Omental fat pad (tissue), 4 donors: ENCODE measurements at places on chromosomes 4 and X. TPM values are rescaled to one million over a fixed set of nuclear protein-coding genes. Genes with fewer than 3 reads are reported as not detected.

The TKTL2 gene
- 0.09 TPM for total RNA-seq

DNA sequence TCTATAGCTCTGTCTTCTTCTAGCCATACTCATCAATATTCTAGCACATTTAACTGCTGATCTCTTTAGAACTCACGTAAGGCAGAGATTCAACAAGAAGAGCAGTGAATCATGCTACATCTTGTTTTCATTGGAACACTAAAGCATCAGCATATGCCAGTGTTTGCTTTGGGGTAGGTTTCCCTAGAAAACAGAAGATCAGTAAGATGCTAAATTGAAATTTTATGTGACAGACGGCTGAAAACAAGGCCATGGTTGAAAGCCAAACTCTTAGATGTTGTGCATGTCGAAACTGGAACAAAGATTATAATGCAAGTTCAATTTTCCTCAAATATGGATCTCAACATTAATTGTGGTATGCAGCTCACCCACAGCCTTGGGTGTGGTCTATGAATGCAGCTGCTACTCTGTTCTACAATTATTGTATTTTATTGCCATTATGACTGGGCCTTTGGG is 107.6 kb downstream of the PDLIM5 start:
- no peak for DNase-seq

- DNase-seq: no peak
Observed at GRCh38 chr4:150859453-150859852, 155.6 kb downstream of the LRBA start.

DNA sequence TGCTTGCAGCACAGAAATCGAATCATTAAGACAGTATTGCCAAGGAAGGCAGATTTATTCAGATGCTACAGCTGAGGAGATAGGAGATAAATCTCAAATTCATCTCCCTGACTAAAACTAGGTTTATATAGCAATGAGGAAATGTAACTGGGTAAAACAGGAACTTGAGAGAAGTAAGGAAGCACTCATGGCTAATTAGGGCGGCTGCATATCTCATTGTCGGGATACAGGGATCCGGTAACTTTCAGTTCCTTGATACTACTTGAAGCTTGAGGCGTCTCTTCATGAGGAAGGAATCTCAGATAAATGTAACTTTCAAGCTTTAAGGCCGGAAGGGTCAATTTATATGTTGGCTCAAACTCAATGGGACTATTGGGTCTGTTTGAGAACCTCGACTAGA is 129.2 kb upstream of the WDR1 start:
- DNase-seq: no peak

GRCh38 chr4:60948008-60948407 is 252.1 kb upstream of the ADGRL3 start:
- DNase-seq: no peak

The TRIM60 gene
- total RNA-seq: not detected

GRCh38 chr4:152165146-152165545 is 370.7 kb downstream of the FBXW7 start:
- no peak for DNase-seq

- no peak for DNase-seq
Observed at GRCh38 chrX:135330706-135331105, 21.4 kb downstream of the ETDC start.

GRCh38 chr4:156638334-156638733 is 333.3 kb downstream of the PDGFC start:
- DNase-seq: no peak

The NHS gene
- total RNA-seq: 8.4 TPM

The NAP1L2 gene
- total RNA-seq: 1.5 TPM

DNA sequence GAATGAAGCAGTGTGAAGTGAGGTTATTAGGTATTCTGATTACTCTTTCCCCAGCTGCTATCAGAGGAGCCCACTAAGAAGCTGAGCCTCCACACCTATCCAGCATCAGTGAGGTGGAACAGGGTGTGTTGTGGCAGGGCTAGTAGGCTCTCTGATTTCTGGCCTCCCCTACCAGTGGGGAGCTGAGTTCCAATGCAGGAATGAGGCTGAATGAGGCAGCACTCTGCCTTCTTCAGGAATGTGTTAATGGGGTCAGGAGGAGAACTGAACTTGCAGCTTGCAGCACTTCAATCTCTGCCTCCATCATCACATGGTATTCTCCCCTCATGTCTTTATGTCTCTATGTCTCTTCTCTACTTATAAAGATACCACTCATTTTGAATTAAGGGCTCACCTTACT is 26.9 kb downstream of the SOX3 start:
- DNase-seq: no peak
